ENCODE measurements at places on chromosomes 2 and 18. TPM values are rescaled to one million over a fixed set of nuclear protein-coding genes. Genes with fewer than 3 reads are reported as not detected.
A peak's percentile ranks its signal among the peaks of the same experiment; 100 is the strongest.

DNA sequence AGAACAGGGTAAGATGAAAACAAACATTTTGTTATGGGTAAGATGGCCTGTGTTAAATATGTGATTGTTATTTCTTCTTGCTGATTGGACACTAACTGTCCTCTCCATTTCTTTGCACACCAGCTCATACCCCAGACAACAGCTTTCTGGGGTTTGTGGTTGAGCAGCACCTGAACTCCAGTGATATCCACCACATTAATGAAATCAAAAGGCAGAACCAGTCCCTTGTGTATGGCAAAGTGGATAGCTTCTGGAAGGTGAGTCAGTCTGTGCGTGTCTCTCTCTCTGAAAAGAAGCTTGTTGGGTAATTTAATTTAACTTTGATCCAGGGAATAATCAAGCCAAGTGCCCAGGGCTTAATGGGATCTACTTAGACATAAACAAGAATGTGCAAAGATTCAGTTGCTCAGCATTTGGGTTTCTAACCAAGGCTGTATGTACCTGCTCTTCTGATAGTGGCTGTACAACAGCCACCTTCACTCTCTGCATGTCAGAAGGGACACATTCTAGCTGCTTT is 108.3 kb downstream of the MGAT5 start:
- no peak overlapping the region for H3K4me3 ChIP-seq
- no peaks in the 10 kb centered on the region for H3K4me1 ChIP-seq
- DNase-seq, result no peak
- no peaks in the 10 kb centered on the region for H3K36me3 ChIP-seq

DNA sequence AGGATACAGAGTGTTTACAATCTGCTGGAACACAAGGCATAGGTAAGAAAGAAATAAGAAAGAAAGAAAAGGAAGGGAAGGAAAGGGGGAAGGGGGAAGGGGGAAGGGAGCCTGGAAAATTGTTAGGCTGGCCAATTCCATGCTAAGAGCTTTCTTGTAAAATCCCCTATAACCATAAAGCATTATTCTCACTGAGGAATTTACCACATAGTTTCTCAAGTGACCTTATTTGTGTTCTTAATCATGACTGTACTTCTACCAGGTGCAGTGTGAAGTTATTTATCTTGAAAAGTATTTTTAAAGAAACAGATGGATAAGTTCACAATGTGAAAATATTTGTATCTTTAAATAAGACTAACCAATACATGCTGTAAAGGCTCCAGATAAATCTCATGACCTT is 39.2 kb upstream of the KIDINS220 start:
- DNase-seq, result no peak
- no peak overlapping the region for H3K4me3 ChIP-seq
- no peaks in the 10 kb centered on the region for H3K36me3 ChIP-seq
- H3K27me3 ChIP-seq, result no peaks in the 10 kb centered on the region
- H3K27ac ChIP-seq, result no peak overlapping the region
- H3K4me1 ChIP-seq, result no peaks in the 10 kb centered on the region

DNA sequence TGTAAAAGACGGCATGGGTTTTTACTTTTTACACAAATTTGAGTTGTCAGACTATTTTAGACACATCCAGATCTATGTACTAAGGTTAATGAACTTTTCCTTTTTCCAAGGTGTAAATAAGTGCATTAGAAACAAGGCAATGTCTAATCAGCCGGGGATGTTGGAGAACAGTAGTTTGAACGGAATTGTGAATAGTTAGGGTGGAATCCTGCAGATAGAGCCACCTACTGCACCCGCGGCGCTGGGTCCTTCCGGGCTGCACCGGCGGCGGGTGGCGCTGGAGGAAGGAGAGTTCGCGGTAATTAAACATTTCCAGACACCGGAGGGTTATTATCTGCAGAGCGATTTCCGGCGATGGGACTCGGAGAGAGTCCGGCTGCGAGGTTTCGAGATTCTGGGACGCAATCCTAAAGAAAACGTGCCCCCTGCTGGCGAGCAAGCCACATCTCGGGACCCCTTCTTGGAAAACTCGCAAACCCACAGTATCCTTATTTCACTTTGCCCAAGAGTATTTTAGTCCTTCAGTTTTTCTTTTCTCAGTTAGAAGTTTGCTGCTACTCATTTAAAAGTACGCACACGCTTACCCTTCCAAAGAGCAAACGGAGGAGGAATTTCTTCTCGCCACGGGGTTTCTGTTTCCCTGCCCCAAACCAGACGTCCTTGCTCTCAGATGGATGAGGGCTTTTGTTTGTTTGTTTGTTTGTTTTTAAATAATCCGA is 4.5 kb upstream of the OSR1 start:
- no peak overlapping the region for H3K27ac ChIP-seq
- no peaks in the 10 kb centered on the region for H3K36me3 ChIP-seq
- peak; percentile 67 for DNase-seq
- H3K4me1 ChIP-seq, result no peaks in the 10 kb centered on the region
- H3K27me3 ChIP-seq, result peaks cover 36% of the 10 kb centered on the region
- peak overlapping the region; percentile 45 for H3K4me3 ChIP-seq

Gene MYCN
- 0.37 TPM for total RNA-seq

- H3K4me3 ChIP-seq, result no peak overlapping the region
- no peak for DNase-seq
- H3K36me3 ChIP-seq, result no peaks in the 10 kb centered on the region
- H3K27me3 ChIP-seq, result no peaks in the 10 kb centered on the region
These were observed 6.0 kb upstream of the RAB6D start for GRCh38 chr2:131369954-131370353.

DNA sequence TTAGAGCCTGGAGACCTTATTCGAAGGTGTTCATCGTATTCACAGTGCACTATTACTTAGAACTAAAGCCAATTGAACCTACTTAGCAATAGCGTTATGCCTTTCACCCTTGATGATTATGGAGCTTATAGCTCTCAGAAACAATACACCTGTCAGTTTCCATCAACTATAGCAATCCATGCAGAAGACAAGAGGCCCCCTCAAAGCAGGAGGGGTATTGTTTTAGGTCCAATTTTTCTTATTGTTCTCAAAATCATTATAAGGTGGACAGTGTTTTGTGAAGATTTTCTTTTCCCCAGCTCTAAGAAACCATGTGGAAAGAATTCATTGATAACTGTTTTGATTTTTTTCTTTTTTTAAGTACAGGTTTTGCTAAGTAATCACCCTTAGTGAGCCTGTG is 135.5 kb downstream of the MEIS1 start:
- peaks cover 22% of the 10 kb centered on the region for H3K4me1 ChIP-seq
- H3K27me3 ChIP-seq, result no peaks in the 10 kb centered on the region
- peak overlapping the region; percentile 27 for H3K27ac ChIP-seq
- peaks cover 9% of the 10 kb centered on the region for H3K36me3 ChIP-seq

GRCh38 chr18:75868031-75868430 is 440.5 kb upstream of the SMIM21 start:
- H3K36me3 ChIP-seq, result no peaks in the 10 kb centered on the region
- no peaks in the 10 kb centered on the region for H3K27me3 ChIP-seq
- DNase-seq, result no peak
- no peak overlapping the region for H3K4me3 ChIP-seq
- no peak overlapping the region for H3K27ac ChIP-seq

GRCh38 chr2:196206804-196207203 is 35.4 kb upstream of the STK17B start:
- no peaks in the 10 kb centered on the region for H3K36me3 ChIP-seq
- H3K4me1 ChIP-seq, result no peaks in the 10 kb centered on the region
- H3K27ac ChIP-seq, result no peak overlapping the region
- H3K4me3 ChIP-seq, result no peak overlapping the region
- no peak for DNase-seq

Gene PLB1
- 0.42 TPM for total RNA-seq

Gene C2orf80
- total RNA-seq, result not detected

Measured in pancreas (tissue), 10 donors.